ENCODE measurements at places on chromosomes 2 and 18. TPM values are rescaled to one million over a fixed set of nuclear protein-coding genes. Genes with fewer than 3 reads are reported as not detected.

FIGN gene
- 23.1 TPM for total RNA-seq

SIX3 gene
- 6.6 TPM for total RNA-seq

KCNJ3 gene
- 0.69 TPM for total RNA-seq

MAPK4 gene
- total RNA-seq = 3.3 TPM

- H3K4me3 ChIP-seq = no peak overlapping the region
- DNase-seq = no peak
- H3K4me1 ChIP-seq = peaks cover 39% of the 10 kb centered on the region
- peaks cover 22% of the 10 kb centered on the region for H3K36me3 ChIP-seq
- peak overlapping the region; percentile 84 for H3K27ac ChIP-seq
- H3K27me3 ChIP-seq = peaks cover 16% of the 10 kb centered on the region
These were observed 179.4 kb upstream of the ARL4C start for GRCh38 chr2:234676109-234676782.

DNA sequence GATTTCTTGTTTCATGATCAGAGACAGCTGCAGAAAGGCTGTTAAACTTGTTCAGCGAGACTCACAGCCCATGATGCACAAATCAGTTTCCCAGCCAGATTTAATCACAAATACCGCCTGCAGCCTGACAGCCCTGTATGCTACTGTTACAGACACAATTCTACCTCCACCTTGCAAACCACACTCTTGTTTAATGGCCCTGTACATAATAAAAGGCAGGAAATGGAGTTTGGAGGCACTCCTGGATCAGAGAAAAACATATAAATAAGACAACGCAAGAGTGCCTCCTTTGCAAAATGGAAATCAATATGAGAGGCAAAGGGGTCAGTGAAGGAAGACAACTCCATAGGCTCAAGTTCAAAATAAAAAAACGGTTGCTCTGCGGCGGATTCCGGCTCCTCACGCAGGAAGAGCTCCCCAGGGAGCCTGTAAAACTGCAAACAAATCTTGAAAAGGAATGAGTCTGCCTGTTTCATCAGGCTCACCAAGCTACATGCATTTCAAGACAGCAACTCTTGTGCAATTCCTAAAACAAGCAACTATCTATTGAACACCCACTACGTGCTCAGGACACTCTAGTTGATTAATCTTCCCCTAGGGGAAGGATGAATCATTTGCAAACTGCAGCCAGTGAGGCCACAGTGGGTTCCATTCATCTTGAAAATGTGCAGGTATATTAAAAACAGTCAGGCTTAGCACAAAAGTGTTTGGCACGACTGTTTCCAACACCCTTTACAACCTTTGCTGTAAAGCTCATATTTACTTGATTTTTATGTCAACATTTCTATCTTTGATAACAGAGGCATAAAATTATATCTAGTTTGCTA, 37.5 kb downstream of the TBC1D8 start:
- peak overlapping the region; percentile 55 for H3K4me3 ChIP-seq
- H3K4me1 ChIP-seq = peaks cover 79% of the 10 kb centered on the region
- no peaks in the 10 kb centered on the region for H3K36me3 ChIP-seq
- H3K27ac ChIP-seq = peak overlapping the region; percentile 87
- H3K27me3 ChIP-seq = no peaks in the 10 kb centered on the region

- 0 out of 2 replicates have a peak overlapping the region, but pooled peaks have one; percentile 0 for H3K27ac ChIP-seq
- no peak overlapping the region for H3K4me3 ChIP-seq
- peaks cover 11% of the 10 kb centered on the region for H3K4me1 ChIP-seq
- DNase-seq = no peak
- H3K27me3 ChIP-seq = no peaks in the 10 kb centered on the region
These were observed 28.2 kb upstream of the ITGAV start for GRCh38 chr2:186561467-186562208.

GRCh38 chr2:147829106-147829505, 15.7 kb upstream of the ACVR2A start:
- DNase-seq = no peak
- H3K4me1 ChIP-seq = peaks cover 5% of the 10 kb centered on the region
- peaks cover 3% of the 10 kb centered on the region for H3K36me3 ChIP-seq
- H3K27me3 ChIP-seq = no peaks in the 10 kb centered on the region
- no peak overlapping the region for H3K27ac ChIP-seq
